Stimulated activated CD4-positive, alpha-beta T cell treated with anti-CD3 and anti-CD28 coated beads, Interleukin-2, amount 100 ng/mL, for 48 hours (primary cell): ENCODE measurements at places on chromosomes 2 and 18.

- DNase-seq, result no peak
Observed at GRCh38 chr18:21361307-21361880, 119.4 kb downstream of the GREB1L start.

- no peak for DNase-seq
Observed at GRCh38 chr2:111041398-111042202, 79.1 kb upstream of the BCL2L11 start.

DNA sequence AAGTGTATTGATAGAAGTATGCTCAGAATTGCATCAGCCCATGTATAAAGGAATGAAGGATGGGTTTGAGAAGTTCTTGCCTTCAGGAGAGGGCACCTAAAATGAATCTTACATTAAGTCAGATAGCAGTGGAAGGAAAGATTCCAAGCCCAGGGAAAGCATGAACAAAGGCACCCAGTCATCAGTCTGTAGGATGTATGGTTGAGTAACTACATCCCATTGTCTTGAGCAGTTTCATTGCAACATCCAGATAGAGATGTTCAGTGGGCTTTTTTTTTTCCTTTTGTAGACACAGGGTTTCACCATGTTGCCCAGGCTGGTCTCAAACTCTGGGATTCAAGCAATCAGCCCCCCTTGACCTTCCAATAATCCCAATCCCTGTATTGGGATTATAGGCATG, 80.7 kb downstream of the ARHGAP28 start:
- DNase-seq, result no peak

- DNase-seq, result no peak
Observed at GRCh38 chr18:78974115-78974761, 5.4 kb upstream of the SALL3 start.
